ENCODE measurements at places on chromosomes 7 and 10.

GRCh38 chr10:99779335-99779734 is 3.1 kb upstream of the ABCC2 start:
- peak; percentile 69 for DNase-seq

DNA sequence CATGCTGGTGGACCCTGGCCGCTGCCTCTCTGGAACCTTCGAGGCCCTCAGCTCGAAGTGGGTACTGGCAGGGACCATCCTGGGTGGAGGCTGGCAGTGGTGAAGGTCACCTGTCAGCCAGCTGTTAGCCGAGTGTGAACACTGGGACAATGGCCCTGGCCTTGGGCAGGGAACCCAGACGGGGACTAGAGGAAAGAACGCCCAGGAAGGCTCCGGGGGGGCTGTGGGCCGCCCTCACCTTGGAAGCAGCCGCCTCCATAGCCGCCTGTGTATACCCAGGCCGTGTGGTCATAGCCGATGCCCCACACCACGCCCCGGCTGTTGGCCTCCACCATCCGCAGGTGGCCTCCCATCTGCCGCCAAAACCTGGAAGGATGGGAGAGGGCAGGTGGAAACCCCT is 17.6 kb downstream of the BHLHA15 start:
- DNase-seq, result no peak

DNA sequence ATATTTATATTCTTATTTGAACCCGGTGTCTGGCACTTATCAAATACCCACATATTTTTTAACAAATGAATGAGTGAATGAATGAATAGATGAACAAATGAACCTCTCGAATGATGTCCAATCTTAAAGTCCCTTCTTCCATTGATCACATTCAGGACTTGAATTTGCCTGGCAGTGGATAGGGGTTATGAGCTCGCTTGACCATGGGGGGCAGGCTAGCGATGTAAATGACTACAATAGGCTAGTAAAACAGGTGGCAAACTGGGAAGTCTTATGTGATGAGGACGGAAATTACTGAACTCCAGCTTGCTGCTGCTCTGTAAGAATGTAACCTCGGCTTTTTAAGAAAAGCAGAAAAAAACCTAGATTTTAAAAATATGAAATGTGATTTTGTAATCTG is 247.7 kb upstream of the DKK1 start:
- no peak for DNase-seq

DNA sequence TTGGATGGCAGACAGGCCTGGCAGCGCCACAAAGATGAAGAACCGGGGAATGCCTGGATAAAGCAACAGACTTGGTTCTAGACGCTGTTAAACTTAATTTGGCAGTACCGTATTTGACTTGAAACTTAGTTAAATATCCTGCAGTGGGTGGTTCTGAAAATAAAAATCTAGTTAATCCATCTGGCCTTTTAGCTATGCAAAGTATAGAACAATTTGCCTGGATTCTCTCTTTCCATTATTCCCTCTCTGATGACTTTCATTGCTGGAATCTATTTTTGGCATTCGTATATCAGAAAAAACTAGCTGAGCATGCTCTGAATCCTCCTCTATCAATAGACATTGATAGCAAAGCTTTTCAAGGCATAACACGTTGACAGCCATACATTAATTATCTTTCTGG is 203.6 kb downstream of the MACC1 start:
- DNase-seq, result no peak

Data from hepatocyte (in vitro differentiated cells).